ENCODE measurements at places on chromosomes 3 and 15. TPM values are rescaled to one million over a fixed set of nuclear protein-coding genes. Genes with fewer than 3 reads are reported as not detected.
A peak's percentile ranks its signal among the peaks of the same experiment; 100 is the strongest.

The TNFAIP8L3 gene
- not detected for total RNA-seq

The TMEM212 gene
- not detected for total RNA-seq

The CCR9 gene
- 2.1 TPM for total RNA-seq

The JMJD7 gene
- total RNA-seq, result 72.7 TPM

The CERS3 gene
- 1.1 TPM for total RNA-seq

The PAQR5 gene
- not detected for total RNA-seq

The ZNF662 gene
- 8.8 TPM for total RNA-seq

The CP gene
- total RNA-seq, result 0.69 TPM

The NEK11 gene
- 4.5 TPM for total RNA-seq

DNA sequence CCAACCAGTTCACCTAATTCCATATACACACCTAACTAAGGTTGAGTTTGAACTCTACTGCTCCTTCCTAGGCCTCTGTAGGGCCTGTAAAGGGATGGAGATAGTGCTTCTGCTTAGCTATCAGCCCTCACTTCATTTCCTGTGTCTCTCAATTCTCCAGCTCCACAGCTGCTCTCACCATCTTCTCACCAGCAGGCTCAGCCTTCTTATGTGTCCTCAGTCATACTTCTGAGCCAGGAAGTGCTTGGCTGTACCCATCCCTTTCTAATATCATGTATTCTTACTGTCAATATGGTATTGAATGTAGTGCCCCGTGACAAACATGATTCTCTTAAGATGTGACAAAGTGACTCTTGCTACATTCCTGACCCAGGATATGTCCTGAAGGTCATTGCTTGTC is 116.9 kb downstream of the SLC9A9 start:
- no peaks in the 10 kb centered on the region for H3K36me3 ChIP-seq
- no peaks in the 10 kb centered on the region for H3K27me3 ChIP-seq
- no peak for DNase-seq
- H3K4me3 ChIP-seq, result no peak overlapping the region
- no peak overlapping the region for H3K27ac ChIP-seq
- H3K4me1 ChIP-seq, result no peaks in the 10 kb centered on the region

DNA sequence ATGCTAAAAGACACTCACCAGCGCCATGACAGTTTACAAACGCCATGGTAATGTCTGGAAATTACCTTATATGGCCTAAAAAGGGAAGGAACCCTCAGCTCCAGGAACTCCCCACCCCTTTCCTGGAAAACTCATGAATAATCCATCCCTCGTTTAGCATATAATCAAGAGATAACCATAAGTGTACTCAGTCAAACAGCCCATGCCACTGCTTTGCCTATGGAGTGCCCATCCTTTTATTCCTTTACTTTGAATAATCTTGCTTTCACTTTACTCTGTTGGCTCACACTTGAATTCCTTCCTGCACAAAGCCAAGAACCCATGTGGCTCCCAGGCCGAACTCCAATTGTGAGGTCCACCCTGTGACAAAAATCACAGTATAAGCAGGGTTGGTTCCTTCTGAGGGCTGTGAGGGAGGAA is 19.1 kb upstream of the FSTL1 start:
- no peak for DNase-seq
- no peaks in the 10 kb centered on the region for H3K27me3 ChIP-seq
- H3K27ac ChIP-seq, result no peak overlapping the region
- H3K4me1 ChIP-seq, result no peaks in the 10 kb centered on the region
- H3K4me3 ChIP-seq, result no peak overlapping the region
- no peaks in the 10 kb centered on the region for H3K36me3 ChIP-seq

GRCh38 chr15:70477750-70478250 is 285.6 kb downstream of the UACA start:
- no peak overlapping the region for H3K4me3 ChIP-seq
- DNase-seq, result no peak
- no peaks in the 10 kb centered on the region for H3K36me3 ChIP-seq
- H3K27ac ChIP-seq, result no peak overlapping the region

- H3K4me3 ChIP-seq, result no peak overlapping the region
- H3K27me3 ChIP-seq, result no peaks in the 10 kb centered on the region
- no peak overlapping the region for H3K27ac ChIP-seq
These were observed 234.4 kb upstream of the ADAMTS9 start for GRCh38 chr3:64922213-64922612.

- no peak for DNase-seq
- no peaks in the 10 kb centered on the region for H3K36me3 ChIP-seq
- H3K4me3 ChIP-seq, result no peak overlapping the region
- H3K27ac ChIP-seq, result no peak overlapping the region
These were observed 852.0 kb downstream of the FHIT start for GRCh38 chr3:60399292-60399691.

GRCh38 chr3:181279239-181279565 is 289.7 kb upstream of the DNAJC19 start:
- no peaks in the 10 kb centered on the region for H3K36me3 ChIP-seq
- no peaks in the 10 kb centered on the region for H3K4me1 ChIP-seq
- DNase-seq, result no peak
- no peak overlapping the region for H3K4me3 ChIP-seq
- no peaks in the 10 kb centered on the region for H3K27me3 ChIP-seq

- no peaks in the 10 kb centered on the region for H3K27me3 ChIP-seq
- DNase-seq, result no peak
- H3K27ac ChIP-seq, result no peak overlapping the region
- no peaks in the 10 kb centered on the region for H3K4me1 ChIP-seq
- no peaks in the 10 kb centered on the region for H3K36me3 ChIP-seq
- H3K4me3 ChIP-seq, result no peak overlapping the region
These were observed 279.3 kb downstream of the IGSF11 start for GRCh38 chr3:118755253-118755801.

- H3K27me3 ChIP-seq, result no peaks in the 10 kb centered on the region
- H3K36me3 ChIP-seq, result no peaks in the 10 kb centered on the region
- H3K4me1 ChIP-seq, result no peaks in the 10 kb centered on the region
- H3K4me3 ChIP-seq, result no peak overlapping the region
- DNase-seq, result no peak
- no peak overlapping the region for H3K27ac ChIP-seq
These were observed 139.1 kb downstream of the GBE1 start for GRCh38 chr3:81622395-81622794.

DNA sequence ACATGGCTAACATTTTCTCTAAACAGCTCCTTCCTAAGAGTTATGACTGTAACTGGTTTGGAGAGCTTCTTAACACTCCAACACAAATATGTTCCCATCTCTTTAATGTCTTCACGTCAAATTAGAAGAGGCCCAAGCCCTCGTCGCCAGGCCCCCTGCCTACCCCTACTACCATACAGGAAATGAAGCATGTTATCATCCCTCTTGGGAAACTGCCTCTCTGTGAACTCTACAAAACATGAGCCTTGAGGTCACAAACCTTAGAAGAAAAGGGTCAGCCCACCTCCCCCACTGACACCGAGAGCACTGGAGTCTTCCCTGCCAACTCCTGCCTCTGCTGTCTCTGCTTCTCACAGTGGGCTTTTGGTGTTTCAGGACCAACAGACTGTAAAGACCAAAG is 243.1 kb upstream of the STT3B start:
- no peak overlapping the region for H3K4me3 ChIP-seq
- no peaks in the 10 kb centered on the region for H3K36me3 ChIP-seq
- no peak overlapping the region for H3K27ac ChIP-seq
- DNase-seq, result no peak
- no peaks in the 10 kb centered on the region for H3K27me3 ChIP-seq

GRCh38 chr3:100834332-100834731 is 125.0 kb downstream of the TFG start:
- H3K27ac ChIP-seq, result no peak overlapping the region
- no peaks in the 10 kb centered on the region for H3K4me1 ChIP-seq
- H3K27me3 ChIP-seq, result no peaks in the 10 kb centered on the region
- no peak for DNase-seq

DNA sequence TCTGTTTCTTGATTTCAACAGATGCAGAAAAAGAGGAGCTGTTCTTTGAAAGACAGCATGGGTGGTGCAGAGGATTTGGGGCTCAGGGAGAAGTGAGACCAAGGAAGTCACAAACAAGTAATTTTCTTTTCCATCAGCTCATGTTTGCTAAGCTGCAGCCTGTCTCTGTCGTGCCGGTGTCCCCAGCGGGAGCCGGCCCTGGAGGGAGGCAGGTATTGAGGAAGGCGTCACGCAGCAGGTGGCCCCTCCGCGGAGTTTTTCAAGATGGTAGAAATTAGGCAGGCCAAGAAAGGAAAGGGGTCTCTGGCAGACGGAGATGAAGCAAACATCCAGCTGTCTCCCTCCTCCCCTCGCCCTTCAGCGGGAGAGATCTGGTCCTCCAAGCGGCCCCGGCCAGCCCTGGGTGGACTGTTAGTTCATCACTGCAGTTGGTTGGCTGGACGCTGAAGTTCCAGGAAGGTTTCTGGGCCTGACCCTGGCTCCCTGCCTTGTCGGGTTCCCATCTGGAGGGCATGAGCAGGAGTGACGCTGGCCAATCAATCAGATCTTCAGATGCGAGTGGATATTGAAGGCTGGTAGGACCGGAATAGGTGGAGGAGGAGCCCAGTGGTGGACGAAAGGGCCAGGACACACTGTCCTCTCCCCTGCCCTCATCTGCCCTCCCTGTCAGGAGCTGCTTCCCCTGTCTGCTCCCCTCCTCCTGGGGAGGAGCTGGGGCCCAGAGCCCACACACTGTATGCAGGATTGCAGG is 27.7 kb upstream of the MUC4 start:
- H3K4me3 ChIP-seq, result no peak overlapping the region
- no peaks in the 10 kb centered on the region for H3K27me3 ChIP-seq
- H3K4me1 ChIP-seq, result no peaks in the 10 kb centered on the region
- no peak overlapping the region for H3K27ac ChIP-seq
- DNase-seq, result no peak
- no peaks in the 10 kb centered on the region for H3K36me3 ChIP-seq

DNA sequence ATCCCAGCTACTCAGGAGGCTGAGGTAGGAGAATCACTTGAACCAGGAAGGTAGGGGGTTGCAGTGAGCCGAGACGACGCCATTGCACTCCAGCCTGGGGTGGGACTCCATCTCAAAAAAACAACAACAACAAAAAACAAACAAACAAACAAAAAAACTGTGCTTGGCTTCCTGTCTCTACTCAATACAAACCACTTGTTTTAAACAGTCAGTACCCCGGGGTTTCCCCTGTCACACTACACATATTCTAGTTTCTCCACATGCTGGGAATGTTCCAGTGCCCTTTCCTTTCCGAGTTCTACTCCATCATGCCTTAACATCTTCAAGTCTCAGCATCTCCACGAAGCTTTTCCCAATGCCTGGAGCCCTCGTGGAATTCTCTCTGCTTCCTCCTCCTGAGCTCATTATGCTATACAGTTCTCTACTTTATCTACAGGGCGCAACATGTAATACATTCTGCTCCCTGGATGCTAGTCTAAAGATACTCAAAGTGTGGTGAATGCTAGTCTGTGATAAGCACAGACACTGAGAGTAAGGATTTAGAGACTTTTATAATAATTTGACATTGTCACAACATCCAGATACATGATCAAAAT is 7.8 kb downstream of the EMC3 start:
- no peak overlapping the region for H3K27ac ChIP-seq
- peaks cover 6% of the 10 kb centered on the region for H3K36me3 ChIP-seq
- no peak for DNase-seq
- peaks cover 6% of the 10 kb centered on the region for H3K4me1 ChIP-seq
- H3K27me3 ChIP-seq, result no peaks in the 10 kb centered on the region

DNA sequence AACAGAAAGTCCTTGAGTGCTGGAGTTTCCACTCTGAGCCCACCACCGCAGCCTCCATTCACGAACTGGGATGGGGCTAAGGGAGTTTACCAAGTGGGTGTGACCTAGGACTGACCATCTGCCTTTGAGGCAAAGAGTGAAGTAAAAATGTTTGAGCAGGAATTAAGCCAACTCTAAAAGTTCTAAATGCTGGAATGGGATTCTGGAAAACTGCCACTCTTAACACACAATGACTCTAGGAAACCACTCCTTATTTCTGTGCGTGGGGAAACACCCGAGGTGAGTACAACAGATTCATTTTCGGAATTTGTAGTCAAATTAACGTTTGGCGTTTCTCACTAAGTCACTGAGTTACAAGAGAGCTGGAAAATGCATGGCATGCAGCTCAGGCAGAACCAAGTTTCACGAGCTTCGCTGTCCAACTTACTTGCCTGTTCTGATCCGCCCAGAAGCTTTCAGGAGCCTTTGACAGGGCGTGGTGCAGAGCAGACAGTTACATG is 31.6 kb downstream of the ISL2 start:
- no peak for DNase-seq
- no peaks in the 10 kb centered on the region for H3K27me3 ChIP-seq
- peaks cover 3% of the 10 kb centered on the region for H3K36me3 ChIP-seq
- no peak overlapping the region for H3K4me3 ChIP-seq

- no peak for DNase-seq
- H3K4me1 ChIP-seq, result peaks cover 88% of the 10 kb centered on the region
- H3K36me3 ChIP-seq, result no peaks in the 10 kb centered on the region
- peak overlapping the region; percentile 87 for H3K27ac ChIP-seq
- no peak overlapping the region for H3K4me3 ChIP-seq
- H3K27me3 ChIP-seq, result no peaks in the 10 kb centered on the region
These were observed 15.6 kb downstream of the SMAD3 start for GRCh38 chr15:67080900-67081431.

- DNase-seq, result no peak
- H3K27me3 ChIP-seq, result no peaks in the 10 kb centered on the region
- no peak overlapping the region for H3K4me3 ChIP-seq
These were observed 102.9 kb downstream of the FNDC3B start for GRCh38 chr3:172142051-172142863.

DNA sequence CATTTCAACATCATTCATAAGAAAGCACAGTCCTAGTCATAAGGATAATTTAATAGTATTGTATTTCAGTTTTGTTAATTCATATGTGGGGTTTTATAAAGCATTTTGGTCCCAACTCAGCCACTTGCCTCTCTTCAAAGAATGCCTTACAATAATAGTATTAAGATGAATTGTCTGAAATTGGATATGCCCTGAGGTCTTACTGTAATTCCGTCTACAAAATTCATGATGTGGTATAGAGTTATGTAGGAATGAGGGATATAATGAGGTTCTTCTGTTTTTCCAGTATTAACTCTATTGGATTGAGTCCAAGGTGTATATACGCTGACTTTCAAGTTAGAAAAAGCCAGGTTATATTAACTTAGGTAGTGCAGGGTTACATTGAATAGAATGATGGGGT is 177.0 kb downstream of the GOLIM4 start:
- no peaks in the 10 kb centered on the region for H3K4me1 ChIP-seq
- no peak for DNase-seq

DNA sequence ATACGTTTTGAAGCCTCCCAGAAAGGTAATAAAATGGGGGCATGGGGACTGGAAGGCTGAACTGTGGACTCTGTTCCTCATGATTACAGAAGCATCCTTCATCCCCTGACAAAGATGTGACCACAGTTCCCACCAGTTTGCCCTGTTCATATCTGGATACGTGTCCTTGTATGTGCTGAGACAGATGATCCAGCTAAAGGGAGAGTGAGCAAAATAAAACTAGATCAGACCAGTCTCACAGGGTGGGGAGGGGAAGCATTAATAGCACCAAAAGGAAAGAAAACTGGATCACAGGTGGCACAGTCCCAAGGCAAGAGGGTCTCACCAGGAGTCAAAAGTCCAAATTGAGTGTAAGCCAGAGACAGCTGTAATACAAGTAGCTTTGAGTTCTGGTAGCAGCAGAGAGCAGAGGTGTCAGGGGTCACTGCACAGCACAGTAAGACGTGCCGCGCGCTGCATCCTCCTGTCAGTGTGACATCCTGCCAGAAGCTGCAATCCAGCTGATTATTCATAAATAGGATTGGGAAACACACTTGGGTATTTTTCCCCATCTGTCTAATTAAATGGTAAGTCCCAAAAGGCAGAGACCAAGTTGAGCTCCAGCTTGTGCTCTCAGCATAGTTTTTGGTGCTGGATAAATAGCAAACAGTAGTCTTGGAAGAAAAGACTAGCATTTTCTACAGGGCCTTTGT is 560.0 kb upstream of the CFAP20DC start:
- H3K27ac ChIP-seq, result no peak overlapping the region
- H3K27me3 ChIP-seq, result peaks cover 4% of the 10 kb centered on the region
- no peak overlapping the region for H3K4me3 ChIP-seq
- no peak for DNase-seq
- H3K36me3 ChIP-seq, result no peaks in the 10 kb centered on the region

Data from T-cell (primary cell).